CD8-positive, alpha-beta memory T cell (primary cell): ENCODE measurements at places on chromosomes 2 and 18. TPM values are rescaled to one million over a fixed set of nuclear protein-coding genes. Genes with fewer than 3 reads are reported as not detected.

PRSS56 gene
- total RNA-seq = not detected

C1QL2 gene
- not detected for total RNA-seq

STPG4 gene
- total RNA-seq = not detected

TRABD2A gene
- 20.3 TPM for total RNA-seq

APOB gene
- total RNA-seq = not detected

TMEM178A gene
- total RNA-seq = not detected

SNED1 gene
- total RNA-seq = 1.8 TPM

KLF7 gene
- total RNA-seq = 6.7 TPM

PNPT1 gene
- total RNA-seq = 74.9 TPM

ZBTB7C gene
- total RNA-seq = 0.13 TPM

PROKR1 gene
- not detected for total RNA-seq

SMC6 gene
- total RNA-seq = 23.7 TPM
